ENCODE measurements at places on chromosomes 2 and 18.

GRCh38 chr18:55416791-55417190 lies 171.2 kb downstream of the TCF4 start:
- DNase-seq = no peak

DNA sequence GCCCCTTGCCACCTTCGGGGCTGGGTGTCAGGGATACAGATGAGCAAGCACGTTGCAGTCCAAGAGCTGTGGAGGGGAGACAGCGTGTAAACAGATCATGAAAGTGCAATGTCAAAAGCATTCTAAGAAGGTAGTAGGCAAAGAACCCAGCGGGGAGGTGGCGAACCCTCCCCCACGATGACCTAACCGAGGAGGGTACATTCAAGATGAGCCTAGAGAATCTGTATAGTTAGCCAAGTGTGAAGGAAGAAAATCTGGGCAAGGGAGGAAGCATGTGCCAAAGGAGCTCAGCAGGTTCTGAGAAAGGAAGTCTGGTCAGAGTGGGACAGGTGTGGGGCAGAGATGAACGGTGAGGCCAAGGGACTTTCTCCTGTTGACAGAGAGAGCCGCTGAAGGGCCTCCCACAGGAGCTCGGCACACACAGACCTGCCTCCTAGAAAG lies 106.9 kb downstream of the SP3 start:
- DNase-seq = no peak

DNA sequence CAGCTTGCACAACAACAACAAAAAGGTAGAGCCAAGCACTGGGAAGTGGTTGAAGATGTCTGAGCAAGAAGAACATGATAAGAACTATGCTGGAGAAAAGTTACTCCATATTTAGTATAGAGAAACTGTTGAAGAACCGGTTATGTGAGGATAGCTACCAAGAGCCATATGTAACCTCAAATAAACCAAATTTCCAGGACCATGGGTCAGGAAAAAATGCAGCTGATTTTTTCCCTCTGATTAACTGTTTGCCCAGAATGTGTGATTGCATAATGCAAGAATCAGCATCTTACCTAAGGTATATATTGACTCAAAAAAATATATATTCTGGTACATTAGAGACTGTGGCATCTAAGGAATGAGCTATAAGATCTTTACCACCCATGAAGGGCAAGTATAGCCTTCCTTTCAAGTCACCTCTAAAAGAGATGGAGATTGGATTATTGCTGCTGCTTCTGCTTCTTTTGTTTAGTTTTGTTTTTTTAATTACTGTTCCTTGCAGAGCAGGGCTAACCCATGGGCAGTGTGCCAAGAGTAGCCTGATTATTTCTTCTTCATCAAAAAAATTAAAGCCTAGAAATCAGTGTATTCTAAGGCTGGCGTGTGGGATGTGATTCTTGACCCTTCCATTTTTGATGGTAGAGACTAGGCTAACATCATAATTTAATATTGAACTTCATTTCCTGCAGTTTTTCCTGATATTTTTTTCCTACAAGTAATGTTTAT lies 76.9 kb upstream of the MAP3K20 start:
- no peak for DNase-seq

DNA sequence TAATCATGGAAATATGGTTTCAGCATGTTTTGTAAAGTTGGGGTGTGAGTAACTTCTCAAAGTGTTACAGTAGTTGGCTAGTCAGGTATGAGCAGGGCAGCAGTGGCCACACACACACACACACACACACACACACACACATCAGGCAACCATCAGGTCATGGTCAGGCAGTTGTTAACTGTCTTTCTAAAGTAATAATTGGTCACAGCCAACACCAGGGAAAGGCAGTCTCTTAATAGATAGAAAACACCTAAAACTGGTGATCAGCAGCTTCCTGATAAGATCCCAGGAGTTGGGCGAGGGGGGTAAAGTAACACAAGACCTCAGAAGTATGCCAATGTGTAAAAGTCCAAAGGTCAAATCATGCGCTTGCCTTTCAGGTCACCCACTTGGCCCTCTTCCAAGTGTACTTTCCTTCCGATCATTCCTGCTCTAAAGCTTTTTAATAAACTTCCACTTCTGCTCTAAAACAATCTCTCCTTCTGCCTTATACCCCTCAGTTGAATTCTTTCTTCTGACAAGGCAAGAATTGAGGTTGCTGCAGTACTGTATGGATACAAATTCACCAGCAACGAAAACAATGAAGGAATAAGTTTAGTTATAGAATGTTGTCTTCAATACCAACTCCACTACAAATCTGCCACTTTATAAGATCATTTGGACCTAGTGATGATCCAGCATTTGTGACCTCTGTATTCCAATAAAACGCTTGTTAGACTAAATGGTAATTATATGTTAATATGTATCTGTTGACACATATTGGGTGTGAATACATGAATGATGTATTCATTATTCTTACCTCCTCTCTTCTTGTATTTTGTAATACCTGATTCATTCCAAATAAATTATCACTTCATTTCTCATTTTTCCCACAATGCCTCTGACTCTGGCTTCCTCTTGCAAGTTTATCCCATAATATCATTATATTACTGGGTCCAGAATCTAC lies 254.3 kb downstream of the METTL4 start:
- no peak for DNase-seq

DNA sequence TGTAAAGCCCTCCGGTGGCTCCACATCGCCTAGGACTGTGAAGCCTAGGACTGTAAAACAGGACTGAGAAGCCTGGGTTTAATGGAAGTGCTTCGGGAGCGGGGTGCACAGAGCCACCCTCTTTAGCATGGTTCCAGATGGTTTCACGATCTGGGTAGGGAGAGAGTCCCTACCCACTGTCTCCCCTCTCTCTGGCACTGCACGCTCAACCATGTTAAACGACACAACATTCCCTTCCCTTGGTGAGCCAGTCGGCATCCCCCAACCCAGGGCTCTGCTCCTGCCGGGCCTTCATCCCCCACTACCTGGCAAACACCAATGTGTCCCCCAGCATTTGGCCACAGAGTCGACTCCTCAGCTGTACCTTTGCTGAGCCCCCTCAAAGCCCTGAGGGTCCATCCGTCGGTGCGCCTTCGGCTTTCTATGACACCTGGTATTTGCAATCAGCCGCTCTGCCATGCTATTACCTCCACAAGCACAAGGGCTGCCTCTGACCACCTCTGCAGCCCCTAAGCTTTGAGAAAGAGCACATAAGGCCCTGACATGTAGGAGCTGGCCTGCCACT lies 1.1 kb downstream of the COPS9 start:
- no peak for DNase-seq

GRCh38 chr18:71021030-71021362 lies 732.2 kb downstream of the SOCS6 start:
- no peak for DNase-seq
